NCI-H1436 treated with DMSO at 0.1 percent for 48 hours (cell line): ENCODE measurements at places on chromosomes 2 and 18.

- DNase-seq: no peak
These were observed 62.5 kb downstream of the FAM228A start for GRCh38 chr2:24237313-24237712.

DNA sequence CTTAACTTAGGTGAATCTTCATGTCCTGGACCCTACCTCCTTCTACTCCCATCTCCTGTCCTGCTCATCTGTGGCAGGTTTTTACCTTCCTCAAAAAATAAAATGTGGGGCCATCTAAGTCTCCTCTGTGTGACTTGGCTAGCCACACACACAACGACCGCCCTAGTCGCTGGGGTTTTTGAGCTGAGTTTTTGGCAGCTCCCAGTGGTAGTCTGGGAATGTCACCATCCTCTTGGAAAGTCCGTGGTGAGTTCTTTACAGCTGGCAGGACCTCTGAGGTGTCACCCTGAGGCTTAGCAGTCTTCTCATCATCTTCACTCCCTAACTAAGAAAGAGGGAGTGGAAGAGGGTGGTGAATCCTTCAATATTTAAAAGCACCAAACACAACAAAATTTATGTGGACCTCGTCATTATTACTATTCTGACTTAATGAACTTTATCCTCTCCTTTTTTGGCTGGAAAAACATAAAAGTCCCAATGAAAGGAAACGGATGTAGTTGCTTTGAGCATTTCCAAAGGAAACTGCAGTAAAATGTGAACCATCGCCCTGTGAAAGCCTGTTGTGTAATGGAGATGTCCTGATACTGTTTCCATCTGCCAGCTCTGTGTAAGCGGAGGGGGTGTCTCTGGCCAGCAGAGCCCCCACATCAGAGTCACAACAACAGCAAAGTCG lies 78.6 kb downstream of the VAPA start:
- DNase-seq: no peak

DNA sequence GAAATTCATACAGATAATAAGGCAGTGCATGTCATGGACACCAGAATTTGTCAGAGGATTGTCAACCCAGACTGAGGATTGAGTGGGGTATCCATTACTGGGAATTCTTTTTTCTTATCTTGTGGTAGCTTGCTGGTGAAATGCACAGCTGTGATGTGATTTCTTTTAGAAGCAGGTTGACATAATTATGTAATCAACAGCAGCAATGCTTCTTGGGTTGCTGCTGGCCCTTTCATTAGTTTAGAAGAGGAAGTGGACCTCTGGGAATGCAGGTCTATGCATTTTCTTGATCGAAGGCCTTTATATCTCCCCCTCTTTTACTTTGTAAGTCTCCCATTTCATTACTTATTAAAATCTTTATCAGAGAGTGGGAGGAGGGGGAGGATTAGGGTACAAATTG lies 319.9 kb downstream of the AGPS start:
- DNase-seq: no peak

GRCh38 chr2:204753841-204754240 lies 208.6 kb downstream of the PARD3B start:
- DNase-seq: no peak

GRCh38 chr2:1746174-1747064 lies 2.1 kb upstream of the PXDN start:
- no peak for DNase-seq

- DNase-seq: no peak
These were observed 172.8 kb downstream of the ACOXL start for GRCh38 chr2:110905217-110905616.

DNA sequence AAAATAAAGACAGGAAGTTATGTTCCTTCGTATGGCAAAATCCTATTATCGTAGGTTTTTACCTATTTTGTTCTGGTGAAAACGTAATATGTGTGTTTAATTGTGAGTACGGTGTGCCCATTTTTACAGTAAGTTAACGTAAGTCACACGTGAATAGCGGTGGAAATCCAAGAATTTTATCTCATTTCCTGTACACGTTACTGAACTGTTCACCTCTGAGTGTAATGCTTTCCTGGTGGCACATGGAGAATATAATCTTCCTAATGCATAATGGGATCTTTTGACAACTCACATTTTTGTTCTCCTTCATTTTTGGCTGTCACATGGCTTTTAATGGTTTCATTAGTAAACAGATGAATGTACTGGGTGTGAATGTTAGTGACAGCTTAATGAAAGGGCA lies 28.2 kb downstream of the BCL2L11 start:
- no peak for DNase-seq

DNA sequence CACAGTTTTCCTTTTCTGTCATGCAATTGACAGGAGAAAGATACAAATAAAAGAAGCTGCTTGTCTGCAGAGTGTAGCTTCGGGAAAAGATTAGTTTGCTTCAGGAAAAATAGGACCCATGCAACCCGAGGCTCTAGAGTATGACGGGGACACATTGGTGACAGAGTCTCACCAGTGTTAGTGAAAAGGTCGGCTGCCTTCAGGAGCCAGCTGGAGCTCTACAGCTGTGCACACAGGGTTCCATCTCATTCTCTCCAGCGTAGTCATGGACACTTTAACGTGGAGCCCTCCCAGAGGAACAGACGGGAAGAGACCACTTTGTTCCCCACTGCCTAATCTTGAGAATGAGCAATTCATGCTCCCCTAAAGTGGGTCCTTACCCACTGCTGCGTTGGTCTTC lies 42.9 kb downstream of the FECH start:
- DNase-seq: no peak

- DNase-seq: no peak
These were observed 56.1 kb upstream of the PEX13 start for GRCh38 chr2:60961457-60961856.

- no peak for DNase-seq
These were observed 105.1 kb downstream of the EPB41L5 start for GRCh38 chr2:120118018-120118417.

- DNase-seq: no peak
These were observed 245.4 kb downstream of the NAPG start for GRCh38 chr18:10771053-10771709.

GRCh38 chr2:177771191-177771590 lies 301.4 kb downstream of the PDE11A start:
- DNase-seq: no peak

- no peak for DNase-seq
These were observed 627.5 kb upstream of the SOX11 start for GRCh38 chr2:5064687-5065086.

DNA sequence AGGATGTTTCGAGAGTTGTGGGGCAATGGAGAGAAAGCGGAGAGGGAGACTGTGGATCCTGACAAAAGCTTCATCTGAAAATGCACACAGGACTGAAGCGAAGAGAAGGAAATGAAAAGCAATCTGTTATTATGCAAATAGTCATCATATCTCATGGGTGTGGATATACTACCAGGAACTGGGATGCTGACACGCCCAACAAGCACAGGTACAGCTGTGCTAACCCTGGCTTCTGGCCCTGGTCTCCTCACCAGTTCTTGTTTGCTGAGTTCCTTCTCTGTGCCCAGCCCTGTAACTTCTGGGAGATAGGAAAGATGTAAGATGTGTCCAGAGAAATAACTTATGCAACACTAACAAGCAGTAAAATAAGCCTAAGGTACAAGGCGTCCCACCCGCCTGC lies 358.8 kb downstream of the CMPK2 start:
- DNase-seq: no peak

DNA sequence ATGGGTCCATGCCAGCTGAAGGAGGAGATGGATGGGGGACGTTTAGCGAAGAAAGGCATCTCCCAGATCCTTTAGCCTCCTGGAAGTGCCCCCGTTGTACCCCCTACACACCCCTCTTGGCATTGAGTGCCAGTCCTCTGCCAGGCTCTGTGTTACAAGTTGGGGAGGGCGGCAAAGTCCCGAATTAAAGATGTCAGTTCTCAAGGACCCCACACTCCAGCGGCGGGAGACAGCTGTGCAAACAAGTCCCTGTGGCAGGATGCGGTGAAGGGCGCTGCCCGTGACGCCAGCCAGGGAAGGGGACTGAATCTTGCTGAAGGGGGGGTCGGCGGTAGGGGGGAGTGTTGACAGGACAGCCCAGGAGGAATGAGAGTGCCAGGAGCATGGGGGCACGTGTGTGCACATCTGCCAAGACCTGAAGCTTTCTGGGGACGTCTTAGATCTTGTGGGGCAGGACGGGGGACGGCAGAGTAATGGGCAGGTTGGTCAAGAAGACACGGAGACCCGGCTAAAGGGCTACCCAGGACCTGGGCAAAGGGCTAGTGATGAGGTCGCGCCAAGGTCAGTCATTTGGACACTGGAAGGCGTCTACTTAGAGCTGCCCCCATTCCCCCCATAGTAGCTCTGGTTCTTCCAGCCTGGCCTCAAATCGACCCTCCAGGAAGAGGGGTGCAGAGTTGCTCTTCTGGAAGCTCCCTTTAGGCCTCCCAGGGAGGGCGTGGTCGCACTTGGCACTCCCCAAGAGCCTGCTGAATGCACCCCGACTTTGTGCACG lies 2.8 kb upstream of the CTDSP1 start:
- DNase-seq: no peak

GRCh38 chr2:238203973-238204683 lies 633 bp upstream of the ILKAP start:
- DNase-seq: no peak

GRCh38 chr18:26656944-26657536 lies 108.7 kb upstream of the KCTD1 start:
- no peak for DNase-seq

DNA sequence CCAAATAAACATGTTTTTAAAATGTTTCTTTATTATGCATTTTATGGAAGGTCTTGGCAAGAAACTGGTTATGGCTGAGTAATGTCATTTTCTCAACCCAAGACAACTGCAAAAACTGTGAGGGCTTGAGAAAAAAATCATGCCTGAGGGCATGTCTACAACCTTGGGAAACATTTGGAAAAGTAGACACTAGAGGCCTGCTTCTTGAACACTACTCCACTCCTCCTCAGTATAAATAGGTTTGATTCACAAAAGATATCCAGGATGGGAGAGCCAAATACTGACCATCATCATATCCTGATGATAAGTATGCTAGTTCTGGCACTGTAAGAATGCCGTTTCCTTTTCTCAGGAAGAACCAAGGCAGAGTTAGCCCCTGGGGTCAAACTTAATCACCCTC lies 71.1 kb downstream of the OSR1 start:
- no peak for DNase-seq

GRCh38 chr2:105330681-105331375 lies 1.3 kb upstream of the TGFBRAP1 start:
- no peak for DNase-seq

DNA sequence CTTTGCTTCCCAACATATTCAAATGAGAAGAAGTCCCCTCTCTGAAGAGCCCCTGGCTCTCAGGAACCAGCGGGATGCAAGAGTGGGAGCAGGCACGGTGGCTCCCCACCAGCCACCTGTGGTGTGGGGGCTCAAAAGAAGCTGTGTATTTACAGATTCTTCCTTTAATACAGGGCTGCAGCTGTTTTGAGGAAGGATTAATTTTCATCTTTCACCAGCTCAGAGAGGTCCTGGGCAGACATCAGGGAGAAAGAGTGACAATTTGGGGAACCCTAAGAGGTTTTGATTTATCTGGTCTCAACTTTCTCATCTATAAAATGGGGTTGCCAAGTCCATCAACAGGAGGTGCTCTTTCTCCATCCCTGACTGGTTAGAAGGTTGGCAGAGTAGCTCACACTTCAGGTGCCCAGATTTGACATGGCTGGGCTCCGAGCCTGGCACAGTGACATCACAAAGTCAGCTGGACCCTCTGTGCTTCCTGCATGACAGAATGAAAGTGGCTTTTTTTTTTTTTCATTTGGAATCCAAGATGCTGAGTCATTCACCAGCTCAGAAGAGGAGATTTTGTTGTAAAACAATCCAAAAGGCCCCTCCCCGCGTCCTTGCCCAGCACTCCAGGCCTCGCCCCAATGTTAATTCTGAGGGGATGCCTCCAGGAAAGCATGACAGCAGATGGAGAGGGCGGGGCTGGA lies 15.5 kb upstream of the SIX2 start:
- no peak for DNase-seq

GRCh38 chr2:186882511-186883071 lies 33.6 kb upstream of the ZSWIM2 start:
- DNase-seq: no peak

DNA sequence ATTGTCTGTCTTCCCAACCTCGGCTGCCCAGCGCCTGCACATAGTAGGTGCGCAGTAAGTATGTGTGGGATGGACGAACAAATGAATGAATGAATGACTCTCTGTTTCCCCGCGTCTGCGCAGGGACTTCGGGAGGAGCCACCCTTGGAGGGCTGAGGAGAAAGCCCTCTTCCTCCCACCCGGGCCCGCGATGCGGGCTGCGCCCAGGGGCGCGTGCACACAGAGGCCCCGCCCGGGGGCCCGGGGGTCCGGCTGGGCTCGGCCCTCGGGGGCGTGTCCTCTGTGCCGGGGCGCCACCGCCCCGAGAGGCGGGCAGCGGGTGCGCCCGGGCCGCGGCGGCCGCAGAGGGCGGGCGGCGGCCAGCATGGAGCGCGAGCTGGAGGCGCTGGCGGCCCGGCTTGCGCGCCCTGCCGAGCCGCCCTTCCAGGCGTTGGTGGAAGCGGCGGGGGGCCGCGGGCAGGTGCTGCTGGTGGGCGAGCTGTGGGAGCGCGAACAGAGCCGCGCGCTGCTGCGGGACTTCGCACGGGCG lies at the start of gene C2orf72:
Gene C2orf72, plus strand, starts transcription at position 322 of the 529 bp plus-strand sequence. Its CDS starts 43 bp downstream, at position 365.
- DNase-seq: no peak

- DNase-seq: no peak
These were observed 695.6 kb downstream of the TSN start for GRCh38 chr2:122451040-122451439.

GRCh38 chr2:30287190-30287840 lies 56.0 kb downstream of the LBH start:
- no peak for DNase-seq

GRCh38 chr2:48425402-48425801 lies 104.6 kb upstream of the STON1 start:
- DNase-seq: no peak

- DNase-seq: no peak
These were observed 784.8 kb upstream of the CDH2 start for GRCh38 chr18:28961669-28962228.

DNA sequence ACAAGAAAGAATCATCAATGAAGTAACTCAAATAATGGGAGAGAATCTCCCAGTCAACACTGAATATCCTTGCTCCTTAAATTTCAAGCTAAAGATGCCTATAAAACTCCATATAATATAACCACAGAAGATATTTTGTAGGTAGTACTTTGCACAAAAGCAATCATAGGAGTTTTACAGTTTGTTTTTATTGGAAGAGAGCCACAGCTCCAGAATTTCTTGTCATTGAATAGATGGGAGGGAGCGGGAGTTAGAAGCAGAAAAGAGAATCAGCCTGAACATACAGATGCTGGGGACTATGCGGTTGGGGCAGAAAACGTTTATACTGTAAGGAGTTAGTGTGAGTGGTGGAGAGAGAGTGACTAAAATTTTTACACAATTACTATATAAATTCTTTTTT lies 18.3 kb upstream of the SMAD4 start:
- DNase-seq: no peak

- no peak for DNase-seq
These were observed 253.3 kb upstream of the TANK start for GRCh38 chr2:160906878-160907277.

DNA sequence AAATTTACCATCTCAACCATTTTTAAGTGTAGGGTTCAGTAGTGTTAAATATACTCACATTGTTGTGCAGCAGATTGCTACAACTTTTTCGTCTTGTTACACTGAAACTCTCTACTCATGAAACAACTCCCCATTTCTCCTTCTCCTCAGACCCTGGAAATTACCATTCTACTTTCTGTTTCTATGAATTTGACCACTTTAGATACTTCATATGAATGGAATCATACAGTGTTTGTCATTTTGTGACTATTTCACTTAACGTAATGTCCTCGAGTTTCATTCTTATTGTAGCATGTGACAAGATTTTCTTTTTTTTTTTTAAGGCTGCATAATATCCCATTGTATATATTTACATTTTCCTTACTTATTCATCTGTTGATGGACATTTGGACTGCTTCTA lies 203.8 kb downstream of the PLCL1 start:
- DNase-seq: no peak

- no peak for DNase-seq
These were observed 28.6 kb downstream of the MIB1 start for GRCh38 chr18:21769206-21769605.
